NCI-H1417 treated with DMSO at 0.1 percent for 48 hours (cell line): ENCODE measurements at places on chromosomes 12 and 14.

GRCh38 chr14:76267322-76268046, 108.5 kb upstream of the ESRRB start:
- no peak for DNase-seq

- no peak for DNase-seq
Measured at GRCh38 chr12:89551747-89552146, 25.9 kb upstream of the POC1B start.

DNA sequence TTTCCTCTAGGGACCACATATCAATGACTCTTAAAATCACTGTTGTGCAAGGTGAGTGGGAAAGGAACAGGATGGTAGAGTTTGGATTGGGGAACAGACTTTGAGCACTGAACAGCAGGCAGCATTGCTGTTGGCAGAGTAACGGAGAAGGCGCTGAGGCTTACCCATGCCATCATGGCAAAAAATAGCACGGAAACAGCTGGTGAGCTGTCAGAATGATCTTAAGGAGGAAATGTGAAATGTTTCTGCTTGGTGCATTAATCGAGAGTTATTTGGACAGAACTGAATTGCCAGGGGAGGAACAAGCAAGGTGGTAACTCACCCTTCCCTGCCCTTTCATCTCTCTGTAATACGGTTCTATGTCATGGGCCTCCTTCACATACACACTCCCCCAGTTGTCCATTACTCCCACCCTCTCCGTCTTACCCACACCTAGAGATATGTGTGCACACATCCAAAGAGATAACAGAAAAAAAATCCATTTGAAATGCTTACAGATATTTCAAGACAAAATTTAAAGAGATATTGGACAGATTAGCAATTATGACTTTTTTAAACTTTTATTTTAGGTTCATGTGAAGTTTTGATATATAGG, 572.5 kb downstream of the DIO2 start:
- no peak for DNase-seq

GRCh38 chr12:100752841-100753240, 41.7 kb upstream of the ANO4 start:
- DNase-seq: no peak

DNA sequence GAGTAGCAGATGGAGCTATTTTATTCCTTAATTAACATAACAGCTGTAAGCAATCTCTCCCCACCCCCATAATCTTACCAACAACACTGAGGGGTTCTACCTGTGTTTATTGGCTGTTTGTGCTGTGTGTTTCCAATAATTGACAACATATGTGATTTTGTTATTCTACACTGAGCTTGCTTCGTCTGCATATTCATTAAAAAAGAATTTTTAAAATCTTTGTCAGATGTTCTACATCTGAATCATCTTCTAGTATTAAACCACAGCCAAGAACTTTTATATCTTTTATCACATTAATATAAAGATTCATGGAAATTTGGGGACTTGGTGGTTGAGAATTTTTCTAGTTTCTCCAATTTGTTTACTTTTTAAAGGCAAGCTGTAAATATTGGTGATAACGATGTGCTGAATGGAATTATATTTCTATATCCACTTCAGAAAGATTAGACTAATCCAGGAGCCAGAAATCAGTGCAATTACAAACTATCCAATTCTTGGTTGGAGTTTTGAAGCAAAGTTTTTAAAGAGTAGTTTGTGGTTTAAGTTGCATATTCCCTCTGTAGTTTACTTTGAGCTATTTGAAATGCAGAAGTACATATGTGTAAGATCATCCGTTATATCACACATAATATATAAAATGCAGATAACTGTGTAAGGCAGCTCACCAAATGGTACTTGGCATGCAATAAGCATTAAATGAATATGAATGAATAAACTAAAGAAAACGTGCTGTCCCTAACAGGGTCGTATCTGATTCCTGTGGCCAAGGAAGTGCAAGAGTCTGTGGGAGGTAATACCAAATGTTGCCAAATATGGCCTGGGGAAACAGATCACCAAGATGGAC, 206.9 kb downstream of the PELI2 start:
- no peak for DNase-seq
